ENCODE measurements at places on chromosomes 11 and 22.

GRCh38 chr11:68173926-68174325 lies 39.2 kb downstream of the KMT5B start:
- DNase-seq: no peak

- no peak for DNase-seq
Measured at GRCh38 chr11:33941637-33942160, 49.8 kb upstream of the LMO2 start.

DNA sequence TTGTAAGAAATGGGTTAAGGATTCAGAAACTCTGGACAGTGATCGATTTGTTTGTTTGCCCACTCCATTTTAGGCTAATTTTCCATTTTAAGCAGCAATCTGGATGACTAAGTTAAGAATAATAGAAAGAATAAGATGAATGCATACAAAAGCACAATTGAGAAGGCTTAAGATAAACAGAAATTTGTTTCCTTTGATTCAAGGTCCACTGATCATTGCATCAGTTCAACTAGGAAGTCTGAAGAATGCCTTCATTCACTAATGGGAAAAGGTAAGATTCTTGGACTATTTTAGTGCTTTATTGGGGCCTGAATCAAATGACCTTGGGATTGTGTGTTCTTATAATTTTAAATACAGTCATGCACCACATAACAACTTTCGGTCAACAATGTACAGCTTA lies 140.8 kb downstream of the CADM1 start:
- DNase-seq: no peak

DNA sequence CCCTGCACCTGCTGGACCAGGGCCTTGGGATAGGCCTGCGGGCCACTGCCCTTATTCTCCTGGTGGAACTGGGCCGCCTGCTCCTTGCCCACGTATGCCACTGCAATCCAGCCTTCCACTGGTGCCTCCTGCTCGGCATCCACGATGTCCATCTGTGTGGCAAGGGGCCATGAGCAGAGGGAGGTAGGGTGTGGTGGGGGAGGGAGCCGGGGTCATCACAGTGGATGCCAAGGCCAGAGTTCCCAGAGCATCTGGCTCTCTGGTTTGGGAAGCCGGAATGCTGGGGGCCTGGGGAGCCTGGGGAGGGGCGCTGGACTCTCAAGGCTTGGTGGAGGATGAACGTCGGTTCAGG lies 627 bp downstream of the RNF215 start:
- DNase-seq: no peak

GRCh38 chr11:28877340-28877739 lies 769.2 kb downstream of the METTL15 start:
- no peak for DNase-seq

DNA sequence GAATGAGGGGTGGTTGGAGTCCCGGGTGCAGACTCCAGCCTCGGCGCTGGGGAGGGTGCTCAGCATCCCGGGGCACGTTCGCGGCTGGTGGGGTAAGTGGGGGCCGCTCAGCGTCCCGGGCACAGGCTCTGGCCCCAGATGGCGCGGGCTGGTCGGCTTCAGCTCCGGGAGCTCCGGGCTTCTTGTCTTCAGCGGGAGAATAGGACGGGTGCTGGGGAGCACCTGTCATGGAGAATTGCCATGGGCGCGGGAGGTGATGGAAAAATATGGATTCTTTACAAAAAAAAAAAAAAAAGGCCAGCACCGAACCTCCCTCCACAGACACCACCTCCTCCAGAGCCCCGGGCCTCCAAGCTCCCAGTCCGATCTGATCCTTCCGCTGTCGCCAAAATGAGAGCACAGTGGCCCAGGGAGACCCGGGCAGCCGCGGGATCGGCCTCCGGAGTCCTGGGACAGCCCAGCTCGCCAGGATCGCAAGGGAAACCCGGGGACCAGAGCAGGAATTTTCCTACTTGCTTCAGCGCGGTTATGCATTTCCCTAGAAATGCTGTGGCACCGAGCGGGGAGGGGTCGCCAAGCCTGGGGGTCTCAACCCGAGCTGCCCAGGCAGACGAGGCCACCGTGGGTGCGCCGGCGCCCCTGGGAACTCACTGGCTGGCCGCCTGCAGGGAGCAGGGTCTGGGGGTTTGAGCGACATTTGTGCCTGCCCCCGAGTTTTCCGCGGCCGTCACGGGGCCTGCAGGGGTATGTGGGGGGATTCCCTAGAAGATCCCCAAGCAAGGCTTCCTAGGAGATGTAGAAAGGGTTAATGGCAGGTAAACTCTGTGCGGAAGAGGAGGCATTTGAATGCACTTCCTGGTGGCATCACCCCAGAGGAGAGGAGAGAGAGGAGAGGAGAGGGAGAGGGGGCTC lies 1336.9 kb downstream of the BRD1 start:
- DNase-seq: no peak

DNA sequence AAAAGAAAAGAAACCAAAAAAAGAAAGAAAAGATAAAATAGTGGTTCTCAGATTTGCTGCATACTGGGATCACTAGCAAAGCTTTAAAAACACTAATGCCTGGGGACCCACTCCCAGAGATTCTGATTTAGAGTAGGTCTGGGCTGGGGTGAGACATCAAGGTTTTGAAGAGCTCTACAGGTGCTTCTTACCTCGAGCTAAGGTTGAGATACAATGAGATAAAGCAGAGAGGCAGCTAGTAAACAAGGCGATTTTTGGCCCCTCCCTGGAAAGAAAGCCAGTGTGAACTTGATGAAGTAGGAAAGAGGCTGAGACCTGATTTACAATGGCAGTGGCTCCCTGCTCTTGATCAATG lies 327.6 kb upstream of the CCDC90B start:
- no peak for DNase-seq

GRCh38 chr22:40043793-40044101 lies 49.0 kb downstream of the FAM83F start:
- DNase-seq: no peak

DNA sequence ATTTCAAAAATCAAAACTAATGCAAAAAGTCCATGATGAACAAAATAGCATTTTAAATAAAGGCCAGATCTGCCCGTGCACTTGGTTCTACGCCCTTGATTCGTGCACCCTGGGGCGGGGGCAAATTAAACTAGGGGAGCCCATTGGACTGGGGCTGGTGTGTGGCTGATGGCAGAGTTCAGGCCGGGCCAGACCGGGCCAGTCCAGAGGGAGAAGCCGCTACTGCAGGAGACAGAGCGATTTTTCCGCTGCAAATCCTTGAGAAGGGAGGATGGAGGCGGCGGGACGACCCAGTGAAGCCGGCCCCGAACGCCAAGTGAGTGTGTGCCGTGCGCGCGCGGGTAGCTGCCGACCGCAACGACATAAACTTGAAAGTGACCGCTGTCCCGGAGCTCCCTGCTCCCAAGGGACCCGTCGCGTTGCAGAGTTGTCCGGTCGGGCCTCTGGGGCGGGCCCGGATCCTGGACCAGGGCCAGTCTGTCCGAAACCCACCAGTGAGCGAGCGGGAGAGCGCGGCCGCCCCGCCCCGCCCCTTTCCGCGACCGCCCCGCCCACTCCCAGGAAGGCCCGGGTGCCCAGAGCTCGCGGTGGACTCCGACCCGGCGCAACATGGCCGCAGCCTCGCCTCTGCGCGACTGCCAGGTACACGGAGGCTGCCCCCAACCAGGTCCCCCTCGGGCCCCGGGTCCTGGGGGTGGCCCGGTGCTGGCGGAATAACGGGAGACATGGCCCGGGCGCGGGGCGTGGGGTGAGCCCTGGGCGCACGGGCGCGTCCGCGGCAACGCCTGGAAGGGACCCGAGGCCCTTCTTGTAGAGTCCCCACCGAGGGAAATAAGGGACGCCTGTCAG lies at the start of gene TTC38:
TTC38 (plus strand) TSS at position 578 of the 849 bp plus-strand sequence; CDS start at position 610, 32 bp downstream.
- DNase-seq: peak; percentile 54

DNA sequence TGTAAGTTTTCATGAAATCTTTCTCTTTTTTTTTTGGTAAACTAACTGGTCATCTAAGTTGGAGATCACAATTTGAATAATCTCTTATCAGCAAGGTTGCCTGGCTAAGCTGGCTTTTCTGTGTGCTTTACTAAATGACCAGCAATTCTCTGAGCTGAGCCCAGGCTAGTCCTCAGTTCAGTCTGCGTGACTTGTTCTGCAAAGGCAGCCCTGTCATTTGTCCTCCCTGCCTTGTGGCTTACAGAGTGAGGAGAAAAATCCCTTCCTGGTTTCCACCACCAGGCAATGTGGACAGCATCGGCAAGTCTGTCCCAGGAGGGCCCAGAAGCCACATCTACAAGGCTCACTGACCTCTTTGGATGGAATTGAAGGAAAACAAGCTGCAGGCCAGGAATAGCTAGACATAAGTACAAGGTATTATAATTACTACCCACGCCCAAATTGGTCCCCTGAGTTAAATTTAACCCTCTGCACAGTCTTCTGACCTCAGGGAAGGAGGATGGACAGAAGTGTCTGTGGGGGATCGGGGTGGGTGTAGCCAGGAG lies 108.6 kb downstream of the SCN3B start:
- DNase-seq: no peak

DNA sequence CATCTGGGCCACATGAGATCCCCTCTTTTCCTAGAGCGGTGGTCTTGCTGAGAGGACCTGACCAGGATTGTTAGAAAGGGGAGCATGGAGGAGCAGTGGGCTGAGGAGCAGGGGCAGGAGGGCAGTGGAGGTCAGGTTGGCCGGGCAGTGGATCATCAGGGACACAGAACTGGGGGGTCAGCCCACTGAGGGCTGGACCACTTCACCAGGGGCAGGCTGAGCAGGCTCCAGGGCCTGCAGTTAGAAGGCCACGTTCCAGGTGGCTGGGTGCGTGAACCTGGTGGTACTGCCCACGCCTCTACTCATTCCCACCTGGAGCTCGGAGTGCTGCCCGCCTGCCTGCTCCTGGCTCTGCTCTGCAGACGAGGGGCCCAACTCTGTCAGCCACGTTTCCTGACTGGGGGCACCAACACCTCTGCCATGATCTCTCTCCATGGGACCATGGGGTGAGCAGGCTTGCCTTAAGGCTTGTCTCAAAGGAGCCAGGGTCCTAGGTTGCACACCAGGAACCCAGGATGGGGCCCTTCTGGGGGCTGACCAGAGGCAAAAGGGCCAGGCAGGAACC lies 9.7 kb downstream of the MRGPRF start:
- no peak for DNase-seq

DNA sequence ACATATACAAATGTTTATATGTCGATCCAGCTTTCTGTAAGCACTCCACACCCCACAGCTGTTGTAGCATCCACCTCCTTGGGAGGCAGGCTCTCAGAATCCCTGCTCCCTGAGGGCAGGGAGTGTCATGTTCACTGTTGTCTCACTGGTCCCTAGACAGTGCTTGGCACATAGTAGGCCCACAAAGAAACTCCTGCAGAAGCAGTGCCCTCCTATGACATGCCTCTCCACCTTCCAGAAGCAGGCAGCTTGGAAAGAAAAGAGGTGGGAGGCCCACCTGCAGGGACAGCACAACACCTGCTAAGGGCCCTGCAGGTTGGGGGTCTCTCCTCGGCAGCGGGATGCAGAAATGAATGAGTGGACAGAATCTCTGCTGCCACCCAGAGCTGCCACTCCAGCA lies 11.1 kb upstream of the CDC42EP2 start:
- no peak for DNase-seq

- DNase-seq: no peak
Measured at GRCh38 chr11:64766881-64767280, 7.1 kb upstream of the PYGM start.

- DNase-seq: no peak
Measured at GRCh38 chr11:117145393-117145761, 1.3 kb downstream of the PAFAH1B2 start.

DNA sequence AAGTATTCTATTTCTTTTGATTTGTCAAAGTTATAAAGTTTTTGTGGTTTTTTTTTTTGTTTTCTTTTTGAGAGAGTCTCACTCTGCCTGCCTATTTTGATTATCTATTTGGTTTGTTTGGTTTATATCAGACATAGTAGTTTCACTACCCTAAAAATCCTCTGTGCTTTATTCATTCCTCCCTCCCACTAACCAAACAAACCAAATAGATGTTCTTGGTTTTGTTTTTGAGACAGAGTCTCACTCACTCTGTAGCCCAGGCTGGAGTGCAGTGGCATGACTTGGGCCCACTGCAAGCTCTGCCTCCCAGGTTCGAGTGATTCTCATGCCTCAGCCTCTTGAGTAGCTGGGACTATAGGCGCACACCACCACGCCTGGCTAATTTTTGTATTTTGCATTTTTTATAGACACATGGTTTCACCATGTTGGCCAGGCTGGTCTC lies 67.9 kb downstream of the ENTHD1 start:
- DNase-seq: no peak

DNA sequence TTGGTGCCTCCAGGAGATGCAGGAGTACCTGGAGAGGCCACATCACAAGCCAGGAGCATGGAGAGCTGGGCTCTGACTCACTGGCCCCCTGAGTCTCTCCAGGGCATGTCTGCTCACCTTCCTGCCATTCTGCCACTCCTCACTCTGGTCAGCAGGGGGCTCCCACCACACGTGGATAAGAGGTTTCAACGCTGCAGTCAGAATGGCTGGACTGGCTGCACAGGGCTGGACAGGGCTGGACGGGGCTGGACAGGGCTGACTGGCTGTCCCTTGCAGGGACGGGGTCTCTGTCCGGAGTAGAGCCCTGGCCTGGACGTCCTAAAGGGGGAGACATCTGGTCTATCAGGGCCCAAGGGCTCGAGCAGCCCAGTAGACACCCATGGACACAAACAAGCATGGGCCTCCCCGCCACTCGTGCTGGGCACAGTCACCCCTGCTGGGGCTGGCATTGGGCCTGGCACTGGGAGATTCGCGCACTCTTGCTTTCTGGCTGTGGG lies 34.6 kb downstream of the CYTH4 start:
- DNase-seq: peak; percentile 42

DNA sequence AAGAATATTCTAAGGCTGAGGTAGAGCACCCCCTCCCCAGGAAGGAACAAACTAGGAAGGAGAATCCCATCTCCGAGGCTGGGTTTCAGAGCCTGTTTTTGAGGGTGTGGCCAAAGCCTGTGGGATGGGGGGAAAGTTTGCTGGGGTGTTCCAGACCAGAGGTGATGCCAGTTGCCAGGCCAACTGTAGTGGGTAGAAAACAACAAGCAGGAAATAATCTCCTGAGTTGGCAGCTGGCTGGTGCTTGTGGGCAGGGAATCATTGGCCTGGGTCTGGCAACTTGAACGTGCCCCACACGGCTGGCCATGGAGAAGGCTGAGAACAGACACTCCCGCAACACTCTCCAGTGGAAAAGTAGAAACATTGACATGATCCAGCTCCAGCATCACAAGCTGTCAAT lies 385.6 kb downstream of the ETS1 start:
- no peak for DNase-seq

- DNase-seq: no peak
Measured at GRCh38 chr11:6151117-6151516, 19.0 kb downstream of the OR52B2 start.

GRCh38 chr11:87966694-87967093 lies 208.5 kb downstream of the RAB38 start:
- no peak for DNase-seq

- no peak for DNase-seq
Measured at GRCh38 chr11:108496643-108497256, 1.4 kb downstream of the POGLUT3 start.

- no peak for DNase-seq
Measured at GRCh38 chr11:13776134-13776815, 107.8 kb downstream of the FAR1 start.

GRCh38 chr11:120516461-120517389 lies 5.2 kb downstream of the GRIK4 start:
- no peak for DNase-seq

DNA sequence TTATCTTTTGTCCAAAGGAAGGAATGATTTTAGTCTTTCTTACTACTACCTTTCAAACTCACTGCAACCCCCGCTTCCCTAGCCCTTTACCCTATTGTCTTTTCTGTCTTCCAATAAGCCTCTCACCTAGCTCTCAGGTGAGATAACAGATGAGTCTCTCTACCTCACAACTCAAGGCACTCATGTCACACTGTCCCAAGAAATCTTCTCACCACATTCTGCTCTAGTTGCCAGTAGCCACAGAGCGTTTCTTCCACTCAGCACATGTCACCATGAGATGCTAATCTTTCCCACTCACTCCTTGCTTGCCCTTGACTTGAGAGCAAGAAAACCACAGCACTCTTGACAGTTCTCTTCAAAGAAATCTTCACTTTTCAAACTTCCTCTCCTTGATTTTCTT lies 32.7 kb upstream of the TMEM41B start:
- no peak for DNase-seq
